ENCODE measurements at places on chromosomes 13 and 19.

DNA sequence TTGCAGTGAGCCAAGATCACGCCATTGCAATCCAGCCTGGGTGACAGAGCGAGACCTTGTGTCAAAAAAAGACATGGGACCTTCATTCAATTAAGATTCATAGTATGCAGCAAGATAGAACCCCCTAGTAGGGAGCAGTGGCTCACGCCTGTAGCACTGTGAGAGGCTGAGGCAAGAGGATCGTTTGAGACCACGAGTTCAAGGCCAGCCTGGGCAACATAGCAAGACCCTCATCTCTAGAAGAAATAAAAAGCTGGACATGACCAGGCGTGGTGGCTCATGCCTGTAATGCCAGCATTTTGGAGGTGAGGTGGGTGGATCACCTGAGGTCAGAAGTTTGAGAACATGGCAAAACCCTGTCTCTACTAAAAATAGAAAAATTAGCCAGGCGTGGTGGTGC is 7.1 kb upstream of the LGALS7 start:
- DNase-seq: no peak

DNA sequence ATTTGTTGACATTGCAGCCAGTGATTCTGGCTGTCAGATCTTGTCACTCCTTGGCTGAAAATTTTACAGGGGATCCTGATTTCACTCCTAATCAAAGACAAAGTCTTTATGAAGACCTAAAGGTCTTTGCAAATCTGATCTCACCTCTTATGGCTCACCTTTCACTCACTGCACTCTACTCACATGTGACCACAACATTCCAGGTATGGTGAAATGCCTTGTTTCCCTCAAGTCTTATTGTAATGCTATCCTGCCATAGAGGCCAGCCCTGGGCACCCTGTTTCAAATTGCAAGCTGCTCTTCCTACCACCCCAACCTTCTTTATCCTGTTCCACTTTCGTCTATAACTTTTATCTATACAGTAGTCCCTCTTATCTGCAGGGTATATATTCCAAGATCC is 200.1 kb downstream of the NDFIP2 start:
- DNase-seq: no peak

GRCh38 chr19:31226151-31226935 is 122.9 kb downstream of the TSHZ3 start:
- no peak for DNase-seq

DNA sequence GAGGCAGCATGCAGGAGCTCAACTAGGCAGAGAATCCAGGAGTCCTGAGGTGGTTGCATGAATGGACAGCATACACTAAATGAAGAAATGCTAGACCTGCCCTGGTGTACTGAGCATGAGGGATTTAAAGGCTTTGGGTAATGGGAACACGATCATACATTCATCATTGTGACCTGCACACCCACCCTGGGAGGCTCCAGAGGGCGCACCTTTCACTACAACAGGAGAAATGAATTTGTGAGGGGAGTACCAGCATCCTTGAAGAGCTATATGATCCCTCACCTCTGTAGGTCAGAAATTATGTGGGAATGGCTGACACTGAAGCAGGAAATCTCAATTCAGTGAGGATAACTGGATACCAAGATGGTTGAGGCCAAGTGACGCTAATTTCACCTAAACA is 8.9 kb downstream of the KLK2 start:
- DNase-seq: no peak

GRCh38 chr13:113169277-113170272 is 11.1 kb downstream of the PROZ start:
- DNase-seq: no peak

All from stimulated activated CD4-positive, alpha-beta T cell treated with anti-CD3 and anti-CD28 coated beads, Interleukin-4, amount 100 ng/mL, for 24 hours (primary cell).